Activated CD4-positive, alpha-beta T cell treated with anti-CD3 and anti-CD28 coated beads for 24 hours (primary cell): ENCODE measurements at places on chromosomes 3 and 15.

- no peak for DNase-seq
Measured at GRCh38 chr3:17985658-17986347, 243.4 kb upstream of the TBC1D5 start.

DNA sequence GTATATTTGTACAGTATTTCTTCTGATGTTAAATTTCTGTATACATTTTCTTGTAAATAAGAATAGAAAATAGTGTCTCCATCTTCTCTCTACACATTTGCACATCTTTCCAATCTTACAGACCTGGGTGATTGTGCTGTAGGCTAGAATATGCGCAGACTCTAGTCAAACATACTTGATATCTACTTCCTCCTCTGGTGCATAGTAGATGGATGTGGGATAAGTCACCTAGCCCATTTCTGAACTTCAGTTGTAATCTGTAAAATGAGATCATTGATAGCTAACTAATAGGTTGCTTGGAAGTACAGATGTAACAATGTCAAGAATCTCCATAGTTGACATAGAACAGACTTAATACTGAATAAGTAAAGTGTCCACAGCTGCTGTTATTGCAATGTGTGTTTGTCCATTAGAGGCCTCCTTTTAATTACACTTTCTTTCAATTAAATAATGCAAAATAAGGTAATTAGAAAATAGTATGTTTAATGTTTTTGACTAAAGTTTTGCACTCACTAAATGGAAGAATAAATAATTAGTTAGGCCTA, 46.7 kb downstream of the ALCAM start:
- DNase-seq, result no peak

DNA sequence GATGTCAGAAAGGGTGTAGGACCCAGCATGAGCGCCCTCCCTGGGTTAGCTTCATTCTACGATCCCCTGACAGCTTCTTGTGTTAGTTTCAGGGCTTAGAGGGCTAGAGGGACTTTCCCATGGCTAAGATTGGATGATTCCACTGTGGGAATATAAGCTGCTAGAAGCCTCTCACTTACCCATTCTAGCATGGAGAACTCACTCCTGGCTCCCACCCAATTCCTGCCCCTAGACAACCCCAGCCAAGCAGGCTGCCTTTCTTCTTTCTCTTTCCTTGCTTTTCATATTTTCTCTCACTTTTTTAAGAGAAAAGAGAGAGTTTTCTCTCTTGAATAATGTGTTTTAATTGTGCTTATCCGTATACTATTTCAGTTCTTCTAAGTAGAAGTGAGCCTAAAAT, 335.1 kb upstream of the CNTN6 start:
- no peak for DNase-seq

DNA sequence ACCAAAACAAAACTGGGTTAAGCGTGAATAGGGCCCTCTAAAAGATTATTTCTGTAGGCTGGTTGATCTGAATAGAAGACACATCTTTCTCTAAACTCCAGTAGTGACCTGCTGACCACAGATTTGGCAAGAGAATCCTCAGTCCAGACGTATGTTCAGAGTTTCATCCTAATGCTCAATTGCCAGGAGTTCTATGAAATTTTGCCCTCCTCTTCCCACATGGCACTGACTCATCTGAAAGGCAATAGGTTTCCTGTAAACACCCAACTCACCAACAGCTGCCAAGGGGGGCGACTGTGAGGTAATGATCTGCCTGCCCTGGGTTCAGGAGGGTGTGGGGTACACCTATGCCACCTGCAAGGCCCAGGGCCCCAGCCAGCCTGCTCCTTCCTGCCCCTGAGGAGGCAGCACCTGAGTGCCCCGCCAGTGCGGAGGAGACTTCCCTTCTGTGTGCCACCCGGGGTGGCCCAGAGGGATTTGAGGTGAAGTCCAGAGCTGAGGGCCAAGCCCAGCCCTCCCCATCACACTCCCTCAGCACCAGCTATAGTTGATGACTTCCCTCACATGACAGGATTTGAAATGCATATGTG, 8.4 kb upstream of the PLA2G4D start:
- no peak for DNase-seq

DNA sequence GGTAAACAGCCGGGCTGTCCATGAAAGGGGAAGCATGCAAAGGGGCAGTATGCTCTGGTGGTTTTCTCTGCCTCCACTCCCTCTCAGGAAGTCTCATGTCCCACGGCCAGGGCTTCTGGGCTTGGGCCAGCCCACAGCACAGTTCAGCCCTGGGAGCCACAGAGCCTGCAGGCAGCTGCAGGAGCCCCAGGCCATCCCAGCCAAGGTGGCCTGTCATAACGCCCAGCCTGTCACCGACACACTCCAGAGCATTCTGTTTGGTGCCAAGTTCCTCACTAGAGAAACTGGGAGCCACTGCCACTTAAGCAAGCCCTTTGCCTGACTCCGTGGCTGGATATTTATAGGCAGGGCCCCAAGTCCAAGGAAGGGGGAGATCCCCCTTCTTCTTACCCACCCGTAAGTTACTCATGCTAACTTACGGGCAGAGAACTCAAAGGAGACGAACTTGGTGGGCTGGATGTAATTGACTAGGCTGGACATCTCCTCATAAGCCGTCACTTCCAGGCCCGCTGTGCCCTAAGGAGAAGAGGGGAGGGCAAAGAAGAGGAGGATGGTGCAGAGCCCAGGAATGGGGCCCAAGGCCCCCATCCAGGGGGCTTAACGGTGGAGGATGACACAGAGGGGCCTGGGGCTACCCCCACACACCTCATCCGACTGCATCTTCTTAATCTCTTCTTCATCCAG, 11.7 kb downstream of the PLCB2 start:
- no peak for DNase-seq

- no peak for DNase-seq
Measured at GRCh38 chr3:146033950-146034349, 127.0 kb downstream of the PLOD2 start.

GRCh38 chr15:78768531-78769408, 42.5 kb downstream of the ADAMTS7 start:
- no peak for DNase-seq

- DNase-seq, result no peak
Measured at GRCh38 chr15:31292391-31293015, 34.1 kb upstream of the KLF13 start.

DNA sequence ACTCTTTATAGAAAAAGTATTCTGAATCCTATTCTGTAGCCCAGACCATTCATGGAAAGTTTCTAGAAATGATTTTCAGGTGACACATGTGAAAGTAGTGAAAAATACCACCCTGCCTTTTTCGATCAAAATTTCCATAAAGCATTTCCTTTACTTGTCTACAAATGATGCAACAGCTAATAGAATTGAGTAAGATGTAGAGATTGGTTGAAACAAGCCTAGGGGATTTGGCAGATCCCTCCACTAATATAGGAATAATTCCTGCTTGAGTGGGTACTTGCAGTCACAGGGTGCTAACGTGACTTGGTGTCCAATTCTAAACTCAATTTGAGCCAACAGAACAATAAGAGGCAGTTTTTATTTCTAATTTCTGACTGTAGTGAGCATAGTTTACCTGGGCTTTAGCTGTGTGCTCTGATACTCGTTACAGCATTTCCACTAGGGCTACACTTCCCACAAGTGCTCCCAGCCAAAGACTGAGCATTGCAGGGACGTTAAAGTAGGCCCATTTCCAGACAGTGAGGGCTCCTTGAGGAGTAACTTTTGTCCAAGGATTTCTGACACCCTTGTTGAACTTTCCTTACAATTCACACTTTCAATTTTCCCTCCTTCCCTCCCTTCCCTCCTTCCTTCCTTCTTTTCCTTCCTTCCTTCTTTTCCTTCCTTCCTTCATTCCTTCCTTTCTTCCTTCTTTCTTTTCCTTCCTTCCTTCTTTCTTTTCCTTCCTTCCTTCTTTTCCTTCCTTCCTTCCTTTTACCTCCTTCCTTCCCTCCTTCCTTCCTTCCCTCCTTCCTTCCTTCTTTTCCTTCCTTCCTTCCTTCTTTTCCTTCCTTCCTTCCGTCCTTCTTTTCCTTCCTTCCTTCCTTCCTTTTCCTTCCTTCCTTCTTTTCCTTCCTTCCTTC, 53.9 kb upstream of the TP63 start:
- DNase-seq, result no peak

DNA sequence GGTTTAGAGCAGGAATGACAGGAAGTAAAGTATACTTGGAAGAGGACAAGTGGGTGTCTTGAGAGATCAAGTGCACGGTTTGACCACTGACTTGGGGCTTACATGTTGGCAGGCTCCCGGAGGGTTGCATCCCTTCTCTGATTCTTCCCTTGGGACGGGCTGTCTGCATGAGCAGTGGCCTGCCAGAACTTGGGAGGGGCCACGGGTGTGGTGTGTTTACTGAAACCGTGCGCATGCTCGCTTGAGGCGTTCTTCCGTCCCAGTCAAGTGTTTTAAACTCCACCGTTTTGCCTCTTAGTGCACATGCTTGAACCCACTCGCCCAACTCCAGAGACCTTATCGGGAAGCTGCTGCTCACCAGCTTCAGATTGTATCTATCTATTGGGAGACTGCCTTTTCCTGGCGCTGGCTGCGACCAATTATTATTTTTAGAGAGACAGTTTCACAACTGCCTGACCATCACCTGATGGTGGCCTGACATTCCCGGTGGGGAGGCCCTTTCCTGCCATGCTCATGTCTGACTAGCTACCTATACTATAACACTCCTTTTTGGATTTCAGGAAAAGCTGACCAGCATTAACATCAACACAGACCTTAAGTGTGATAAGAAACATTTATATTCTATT, 14.9 kb upstream of the C3orf22 start:
- DNase-seq, result no peak

DNA sequence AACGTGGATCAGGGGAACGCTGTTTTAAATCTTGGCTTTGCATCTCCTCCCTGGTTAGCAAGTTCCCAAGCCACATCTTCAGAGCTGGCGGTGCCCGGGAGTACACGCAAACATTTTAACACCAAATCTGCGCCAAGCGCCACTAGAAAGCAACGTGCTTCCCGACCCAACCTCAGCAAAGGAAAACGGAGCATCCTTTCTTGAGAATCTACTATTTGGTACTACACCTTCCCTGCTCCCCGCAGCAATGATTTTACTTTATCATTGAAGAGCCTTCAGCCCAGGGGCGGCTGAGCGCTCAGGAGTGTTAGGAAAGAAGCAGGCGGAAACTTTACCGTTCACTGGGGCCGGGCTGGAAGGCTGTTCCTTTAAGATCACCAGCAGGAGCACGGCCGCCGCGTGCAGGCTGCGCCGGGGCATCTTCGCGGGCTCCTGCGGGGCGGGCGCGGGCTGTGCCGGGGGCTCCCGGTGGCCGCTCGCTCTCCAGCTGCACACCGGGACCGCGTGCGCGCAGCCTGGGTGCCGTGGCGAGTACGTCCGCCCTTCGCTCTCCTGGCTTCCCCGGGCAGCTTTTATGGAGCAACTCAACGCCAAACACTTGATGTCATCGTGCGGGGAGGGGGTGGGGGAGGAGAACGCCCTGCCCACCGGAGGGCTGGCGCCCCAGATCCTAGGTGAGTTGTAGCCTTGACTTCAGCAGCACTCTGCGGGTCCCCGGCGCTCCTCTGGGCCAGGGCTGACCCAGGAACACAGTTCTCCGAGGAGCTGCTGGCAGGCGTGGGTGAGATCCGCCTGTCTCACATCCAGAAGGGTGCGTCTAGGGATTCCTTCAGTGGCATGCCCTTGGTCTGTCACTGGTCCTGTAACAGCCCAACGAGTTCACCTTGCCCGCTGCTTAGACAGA, at the start of gene CA12:
CA12 (minus strand) TSS at position 546 of the 904 bp plus-strand sequence; CDS start at position 420, 126 bp downstream.
- DNase-seq, result no peak

- no peak for DNase-seq
Measured at GRCh38 chr15:42147431-42147735, 9.1 kb downstream of the PLA2G4F start.

DNA sequence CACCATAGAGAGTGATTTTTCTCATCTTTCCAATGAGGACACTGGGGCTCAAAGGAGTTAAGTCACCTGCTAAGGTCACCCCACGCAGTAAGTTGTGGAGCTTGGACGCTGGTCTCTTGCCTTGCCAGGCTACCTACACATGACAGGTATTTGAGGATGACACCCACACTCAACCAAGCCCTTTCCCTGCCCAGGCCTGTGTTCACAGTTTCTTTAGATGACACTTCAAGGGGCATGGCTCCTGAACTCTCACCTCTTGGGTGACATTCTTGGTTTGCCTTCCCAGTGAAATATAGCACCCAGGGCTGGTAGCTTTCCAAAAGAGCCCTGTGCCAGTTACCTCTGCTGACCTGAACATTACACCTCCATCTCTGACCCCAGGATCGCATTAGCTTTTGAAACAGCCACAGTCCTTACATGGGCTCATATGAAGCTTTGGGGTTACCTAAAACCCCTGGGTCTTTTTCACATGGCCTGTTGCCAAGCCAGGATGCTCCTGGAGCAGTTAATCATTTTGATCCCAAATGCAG, 148.0 kb downstream of the RPLP1 start:
- no peak for DNase-seq

DNA sequence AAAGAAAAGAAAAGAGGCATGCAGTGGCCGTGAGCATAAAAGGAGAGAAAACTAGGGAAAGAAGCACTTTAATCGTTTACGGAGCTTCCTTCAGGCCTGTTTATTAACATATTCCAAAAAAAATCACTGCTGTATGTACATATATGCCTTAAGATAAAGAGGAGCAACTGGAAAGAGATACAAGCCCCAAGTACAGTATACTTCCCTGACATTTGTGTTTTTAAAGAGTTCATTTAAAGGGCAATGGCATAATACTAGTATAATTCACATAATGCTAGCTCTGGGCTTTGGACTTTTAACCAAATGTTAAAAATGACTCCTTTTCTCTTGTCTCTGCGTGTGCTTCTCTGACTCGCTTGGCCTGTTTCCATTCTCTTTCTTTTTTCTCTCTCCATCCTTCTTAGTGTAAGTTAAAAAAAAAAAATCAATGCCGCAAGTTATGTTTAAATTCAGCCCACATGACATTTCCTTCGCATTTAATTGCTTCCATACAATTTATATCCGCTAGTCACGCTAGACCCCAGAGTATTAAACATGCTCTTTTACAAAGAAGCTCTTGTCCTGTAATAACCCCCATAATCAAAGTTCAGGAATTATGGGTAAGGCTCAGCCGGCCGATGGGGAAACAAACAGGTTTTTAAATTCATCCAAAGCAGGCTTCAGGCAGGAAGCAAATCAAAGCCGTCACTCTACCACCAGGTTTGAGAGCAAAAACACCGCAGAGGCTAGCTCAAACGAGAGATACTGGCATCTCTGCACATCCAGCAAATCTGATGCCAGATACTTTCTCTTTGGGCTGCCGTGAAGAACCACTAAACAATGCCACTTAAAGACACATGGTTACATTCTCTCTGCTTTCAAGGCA, 19.4 kb downstream of the WWTR1 start:
- no peak for DNase-seq

DNA sequence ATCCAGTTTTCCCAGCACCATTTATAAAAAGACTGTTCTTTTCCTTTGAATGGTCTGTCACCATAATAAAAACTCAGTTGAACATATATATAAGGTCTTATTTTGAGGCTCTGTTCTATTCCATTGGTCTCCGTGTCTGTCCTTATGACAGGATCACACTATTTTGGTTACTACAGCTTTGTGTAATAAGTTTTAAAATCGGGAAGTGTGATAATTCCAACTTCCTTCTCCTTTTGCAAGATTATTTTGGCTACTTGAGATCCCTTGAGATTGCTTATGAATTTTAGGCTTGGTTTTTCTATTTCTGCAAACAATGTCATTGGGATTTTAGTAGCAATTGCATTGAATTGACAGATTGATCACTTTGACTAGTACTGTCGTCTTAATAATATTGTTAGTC, 35.7 kb downstream of the SACM1L start:
- DNase-seq, result no peak
